ENCODE measurements at places on chromosomes 2 and 18.

GRCh38 chr2:240032406-240033329 lies 2.4 kb upstream of the OR6B2 start:
- DNase-seq = no peak

DNA sequence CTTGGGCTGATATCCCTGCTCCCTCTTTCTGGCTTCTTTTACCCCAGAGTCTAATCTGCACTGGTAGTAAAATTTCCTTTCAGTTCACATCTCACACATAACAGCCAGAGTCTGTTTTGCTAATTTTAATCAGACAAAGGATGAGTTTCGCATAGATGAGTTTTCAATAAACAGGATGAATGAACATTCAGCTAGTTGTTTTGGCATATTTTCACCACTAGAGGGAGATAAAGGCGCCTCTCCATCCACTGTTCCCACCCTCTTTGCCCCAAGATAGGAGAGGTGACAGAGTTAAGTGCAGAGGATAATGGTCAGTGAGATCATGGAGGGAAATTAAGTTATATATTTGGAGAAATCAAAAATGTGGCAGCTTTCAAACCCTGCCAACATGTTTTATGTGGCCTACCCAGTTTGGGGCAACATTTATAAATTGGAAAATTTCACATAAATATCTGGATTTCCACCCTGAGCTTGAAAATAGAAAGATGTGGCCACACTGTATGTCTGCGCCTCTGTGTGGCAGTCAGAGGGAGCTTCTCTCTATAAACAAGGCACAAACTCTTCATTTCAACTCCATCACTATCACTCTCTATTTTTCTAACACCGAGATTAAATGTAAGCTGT lies 48.5 kb upstream of the DTNA start:
- DNase-seq = no peak

GRCh38 chr2:42053482-42053790 lies 5.6 kb downstream of the PKDCC start:
- DNase-seq = no peak

- no peak for DNase-seq
Measured at GRCh38 chr18:67232991-67233390, 283.5 kb downstream of the DSEL start.

DNA sequence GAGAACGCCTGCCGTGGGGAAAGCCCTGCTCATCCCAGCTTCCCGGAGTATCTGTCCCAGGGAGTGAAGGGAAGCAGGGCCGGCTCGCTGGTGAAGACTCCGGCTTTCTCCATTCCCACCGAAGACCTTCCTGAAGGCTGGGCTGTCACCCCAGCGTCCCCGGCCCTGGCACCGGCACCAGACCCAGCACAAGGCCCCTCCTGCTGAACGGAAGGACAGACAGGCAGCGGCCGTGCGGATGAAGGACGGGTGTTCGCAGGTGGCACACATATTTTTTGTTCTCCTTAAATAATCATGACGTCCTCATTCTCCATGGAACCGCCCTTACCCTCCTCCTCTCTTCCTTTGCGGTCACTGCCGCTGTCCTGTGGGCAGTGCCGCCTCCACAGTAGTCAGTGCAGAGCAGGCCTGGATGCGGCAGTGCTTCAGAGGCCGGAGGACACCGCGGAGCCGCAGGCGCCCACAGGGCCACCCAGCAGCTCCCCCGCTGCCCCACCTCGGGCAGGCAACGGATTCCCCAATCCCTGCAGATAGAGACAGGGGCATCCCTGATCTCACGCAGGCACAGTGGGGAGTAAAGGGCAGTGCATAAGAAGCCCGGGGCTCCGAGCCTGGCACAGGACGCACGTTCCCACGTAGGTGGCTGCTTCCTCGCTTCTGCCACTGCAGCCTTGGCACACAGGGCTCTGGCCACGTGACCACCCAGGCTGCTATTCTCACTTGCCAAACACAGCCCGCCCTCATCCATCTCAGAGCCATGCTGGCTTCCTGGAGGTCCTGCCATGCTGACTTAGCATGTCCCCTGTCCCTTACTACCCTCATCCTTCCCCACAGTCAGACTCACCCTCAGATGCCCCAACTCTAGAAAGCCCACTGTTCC lies 229.7 kb downstream of the EIPR1 start:
- no peak for DNase-seq

DNA sequence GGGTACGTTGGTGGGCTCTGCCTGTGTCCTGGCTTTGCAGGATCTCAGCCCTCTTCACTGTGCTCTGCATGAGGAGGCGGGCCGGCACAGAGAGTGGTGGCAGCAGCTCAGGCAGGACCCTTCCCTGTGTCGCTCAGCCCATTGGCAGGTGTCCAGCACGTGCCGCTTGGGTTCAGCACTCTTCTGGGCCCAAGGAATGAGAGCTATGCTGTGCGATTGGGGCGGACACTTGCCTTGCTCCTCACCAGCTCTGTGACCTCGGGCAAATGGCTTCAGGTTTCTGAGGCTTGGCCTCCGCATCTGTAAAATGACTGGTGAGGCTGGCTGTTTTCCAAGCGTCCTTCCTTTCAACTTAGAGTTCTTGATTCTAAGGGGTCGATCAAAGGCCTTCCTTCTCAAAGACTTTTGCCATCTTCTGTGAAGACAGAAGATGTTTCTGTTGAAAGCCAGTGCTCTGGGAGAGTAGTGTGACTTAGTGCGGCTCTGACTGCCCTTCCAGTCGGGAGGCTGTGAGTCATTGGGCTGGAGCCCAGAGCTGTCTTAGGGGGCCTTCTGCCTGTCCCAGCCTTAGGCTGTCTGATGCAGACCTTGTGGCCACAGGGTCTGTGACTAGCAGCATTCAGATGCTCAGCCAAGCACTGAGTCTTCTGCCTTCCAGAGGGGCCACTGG lies 35.6 kb downstream of the GLI2 start:
- DNase-seq = peak; percentile 47
